ENCODE measurements at places on chromosomes 1 and 21.

- DNase-seq = no peak
These were observed 23.2 kb downstream of the GALNT2 start for GRCh38 chr1:230090194-230090711.

GRCh38 chr1:15459771-15460707, 3.5 kb downstream of the CELA2A start:
- DNase-seq = no peak

DNA sequence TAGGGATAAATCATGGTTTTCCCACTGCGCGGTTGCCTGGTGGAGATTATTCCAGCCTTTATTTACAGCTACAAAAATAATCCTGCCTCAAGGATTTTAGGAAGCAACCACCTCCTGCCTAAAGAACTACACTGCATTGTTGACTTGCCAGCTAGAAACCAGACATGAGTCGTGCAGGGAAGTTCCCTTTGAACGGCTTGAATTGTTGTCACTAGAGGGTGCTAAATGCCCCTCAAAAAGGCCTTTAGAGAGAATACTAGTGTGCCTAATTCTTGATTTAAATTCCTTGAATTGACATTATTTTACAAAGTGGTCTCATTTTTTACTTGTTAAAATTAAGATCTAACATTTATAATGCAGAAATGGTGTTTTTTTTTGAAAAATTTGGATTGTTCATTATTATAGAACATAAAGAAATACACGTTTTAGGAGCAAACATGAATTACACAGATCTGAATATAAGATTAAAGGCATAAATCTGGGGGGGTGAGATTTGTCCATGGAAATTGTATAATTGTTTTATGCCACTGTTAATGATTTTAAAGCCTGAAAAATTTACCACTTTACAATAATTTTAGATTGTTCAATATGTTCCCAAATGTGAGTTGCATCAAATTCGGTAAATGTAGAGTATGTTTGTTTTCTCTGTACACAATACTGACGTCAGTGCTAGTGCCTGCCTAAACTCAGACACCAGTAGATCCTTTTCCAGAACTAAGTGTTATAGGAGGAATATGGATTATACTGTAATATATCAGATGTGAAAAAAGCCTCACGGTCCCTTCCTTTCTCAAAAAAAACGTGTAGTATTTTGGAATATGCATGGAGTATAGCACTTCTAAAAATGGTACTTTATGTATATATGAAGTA, 7.6 kb upstream of the ERG start:
- DNase-seq = no peak

GRCh38 chr1:242784084-242784483, 259.6 kb upstream of the PLD5 start:
- DNase-seq = no peak

- DNase-seq = no peak
These were observed 106.1 kb downstream of the PTGER3 start for GRCh38 chr1:70941563-70941962.

DNA sequence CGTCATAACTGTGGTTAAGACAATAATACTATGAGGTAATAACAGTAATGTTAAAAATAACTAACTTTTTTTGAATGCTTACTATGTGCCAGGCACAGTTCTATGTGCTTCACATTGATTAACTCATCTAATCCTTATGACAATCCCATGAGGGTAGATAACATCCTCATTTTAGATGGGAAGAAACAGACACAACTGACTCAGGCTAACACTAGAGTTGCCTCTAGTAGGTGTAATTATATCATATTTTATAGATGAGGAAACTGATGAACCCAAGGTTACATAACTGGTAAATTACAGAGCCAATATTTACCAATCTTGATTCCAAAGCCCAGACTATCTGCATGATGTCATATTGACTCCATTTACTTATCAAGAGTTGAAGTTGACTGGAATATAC, 23.5 kb downstream of the SERPINC1 start:
- no peak for DNase-seq

DNA sequence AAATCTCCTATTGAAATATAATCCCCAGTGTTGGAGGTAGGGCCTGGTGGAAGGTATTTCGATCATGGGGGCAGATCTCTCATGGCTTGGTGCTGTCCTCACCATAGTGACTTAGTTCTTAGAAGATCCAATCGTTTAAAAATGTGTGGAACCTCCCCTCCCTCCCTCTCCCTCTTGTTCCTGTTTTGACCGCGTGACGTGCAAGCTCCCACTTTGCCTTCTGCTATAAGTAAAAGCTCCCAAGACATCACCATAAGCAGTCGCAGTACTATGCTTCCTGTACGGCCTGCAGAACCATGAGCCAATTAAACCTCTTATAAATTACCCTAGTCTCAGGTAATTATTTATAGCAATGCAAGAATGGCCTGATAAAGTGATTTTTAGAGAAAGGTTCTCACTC, 10.9 kb upstream of the RGS2 start:
- no peak for DNase-seq

- DNase-seq = no peak
These were observed 74.2 kb upstream of the QSOX1 start for GRCh38 chr1:180080439-180080838.

DNA sequence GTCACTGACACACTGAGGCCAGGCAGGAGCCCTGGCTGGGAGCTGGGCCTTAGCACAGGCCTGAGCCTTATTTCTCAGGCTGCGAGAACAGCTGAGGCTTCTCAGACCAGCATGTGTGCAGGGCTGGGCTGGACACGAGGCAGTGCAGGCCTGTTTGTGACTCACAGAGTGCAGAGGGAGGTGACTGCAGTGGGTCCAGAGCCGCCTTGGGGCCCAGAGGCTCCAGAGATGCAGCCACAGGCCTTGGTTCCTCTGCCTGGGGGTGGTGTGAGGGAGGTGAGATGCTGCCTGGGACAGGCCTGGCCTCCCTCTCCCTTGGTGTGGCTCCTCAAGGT, 61.2 kb upstream of the ETV3 start:
- DNase-seq = no peak

- no peak for DNase-seq
These were observed 554.5 kb upstream of the NR5A2 start for GRCh38 chr1:199472978-199473377.

GRCh38 chr1:160951443-160952128, 3.0 kb downstream of the ITLN2 start:
- DNase-seq = peak; percentile 39

DNA sequence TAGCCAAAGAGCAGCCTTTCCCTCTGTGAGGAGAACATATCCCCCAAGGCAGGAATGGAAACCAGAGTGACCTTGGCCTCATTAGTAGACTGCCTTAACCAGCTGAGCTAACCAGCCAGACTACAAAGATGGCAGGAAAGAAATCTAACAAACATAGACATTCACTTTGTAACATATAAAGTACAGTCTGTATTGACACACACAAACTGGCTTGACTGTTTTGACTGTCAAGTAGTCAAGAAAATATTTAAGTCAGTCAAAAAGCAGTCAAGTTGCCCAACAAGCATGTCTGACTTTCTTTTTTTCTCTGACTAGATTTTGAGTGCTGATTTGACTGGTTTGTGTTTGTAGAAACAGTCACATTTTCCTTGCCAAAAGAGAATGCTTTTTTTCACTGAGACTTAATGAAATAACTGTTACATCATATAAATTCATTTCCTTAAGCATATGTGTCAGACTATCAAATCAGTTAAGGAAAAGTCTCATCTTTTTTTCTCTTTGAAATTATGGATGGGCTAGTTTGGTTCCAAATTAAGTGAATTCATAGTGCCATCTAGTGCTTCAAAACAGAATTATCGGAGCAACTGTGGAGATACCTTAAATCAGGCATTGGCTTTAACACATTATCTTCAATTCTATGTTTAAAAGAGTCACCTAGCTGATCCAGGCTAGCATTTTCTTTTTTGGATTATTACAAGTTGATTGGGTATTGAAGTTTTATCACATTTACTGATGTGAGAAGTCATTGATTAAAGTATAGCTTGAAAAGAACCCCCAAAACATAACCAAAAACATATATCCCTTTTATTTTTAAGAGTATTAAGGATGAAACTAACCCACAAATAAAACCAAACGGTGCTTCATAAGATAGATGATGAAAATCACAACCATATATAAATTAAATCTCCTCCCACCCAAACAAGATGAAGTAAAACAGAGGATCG, 75.0 kb downstream of the ATP6V1G3 start:
- no peak for DNase-seq

- DNase-seq = no peak
These were observed 221.1 kb downstream of the NPHP4 start for GRCh38 chr1:5770981-5771765.

- no peak for DNase-seq
These were observed 366.7 kb upstream of the PROX1 start for GRCh38 chr1:213621077-213621476.

GRCh38 chr1:145997016-145997717, 788 bp upstream of the TXNIP start:
- DNase-seq = no peak

DNA sequence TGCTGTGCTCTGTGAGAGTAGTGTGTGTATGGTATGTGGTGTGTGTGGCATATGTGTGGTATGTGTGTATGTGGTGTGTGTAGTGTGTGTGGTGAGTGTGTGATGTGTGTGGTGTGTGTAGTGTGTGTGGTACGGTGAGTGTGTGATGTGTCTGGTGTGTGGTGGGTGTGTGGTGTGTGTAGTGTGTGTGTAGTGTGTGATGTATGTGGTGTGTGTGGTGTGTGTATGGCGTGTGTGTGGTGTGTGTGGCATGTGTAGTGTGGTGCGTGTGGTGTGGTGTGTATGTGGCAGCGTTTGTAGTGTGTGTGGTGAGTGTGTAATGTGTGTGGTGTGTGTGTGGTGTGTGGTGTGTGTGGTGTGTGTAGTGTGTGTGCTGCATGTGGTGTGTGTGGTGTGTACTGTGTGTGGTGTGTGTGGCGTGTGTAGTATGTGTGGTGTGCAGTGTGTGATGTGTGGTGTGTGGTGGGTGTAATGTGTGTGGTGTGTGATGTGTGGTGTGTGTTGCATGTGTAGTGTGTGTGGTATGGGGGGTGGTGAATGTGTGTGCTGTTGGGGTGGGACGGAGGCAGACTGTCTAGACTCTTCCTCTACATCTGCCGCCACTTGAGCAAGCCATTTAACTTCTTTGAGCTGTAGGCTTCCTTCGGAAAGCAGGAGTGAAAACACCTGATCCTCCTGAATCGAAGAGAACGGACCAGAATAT, 33.5 kb downstream of the GPA33 start:
- DNase-seq = no peak

- DNase-seq = no peak
These were observed 550 bp upstream of the SYT11 start for GRCh38 chr1:155858800-155859233.

DNA sequence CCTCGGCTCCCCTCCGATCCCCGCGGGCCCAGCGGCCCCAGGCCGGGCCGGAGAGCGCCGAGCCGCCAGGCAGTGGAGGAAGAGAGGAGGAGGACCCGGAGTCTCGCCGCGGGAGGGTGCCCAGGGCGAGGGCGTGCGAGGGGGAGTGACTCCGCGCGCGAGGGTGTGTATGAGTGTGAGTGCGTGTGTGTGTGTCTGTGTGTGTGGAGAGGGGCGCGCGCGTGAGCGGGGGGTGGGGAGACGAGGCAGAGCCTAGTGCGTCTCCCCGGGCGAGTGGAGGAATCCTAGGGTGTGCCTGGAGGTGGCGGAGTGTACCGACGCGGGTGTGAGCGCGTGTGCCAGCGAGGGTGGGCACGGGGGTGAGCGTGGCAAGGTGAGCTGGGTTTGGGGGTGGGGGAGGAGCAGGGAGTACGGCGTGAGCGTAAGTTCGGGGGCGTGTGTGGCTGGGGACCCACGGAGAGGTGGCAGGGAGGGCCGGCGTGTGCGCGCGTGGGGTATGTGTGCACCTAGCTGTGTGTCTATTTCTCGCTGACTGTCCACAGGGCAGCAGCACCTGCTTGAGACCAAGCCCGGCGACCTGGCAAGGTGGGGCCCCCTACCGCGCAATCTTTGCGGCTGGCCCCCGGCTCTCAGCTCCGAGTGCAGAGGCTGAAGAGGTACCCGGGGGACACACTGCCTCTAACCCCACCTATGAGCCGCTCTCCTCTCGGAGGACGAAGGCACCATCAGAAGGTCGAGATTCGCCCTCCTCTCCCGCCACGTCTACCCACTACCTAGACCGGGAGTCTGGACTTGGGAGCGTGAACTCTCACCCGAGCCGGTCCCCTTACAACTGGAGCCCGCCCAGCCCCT, 784 bp upstream of the KCND3 start:
- no peak for DNase-seq

- DNase-seq = no peak
These were observed 136.8 kb downstream of the KCNK2 start for GRCh38 chr1:215219372-215219771.

DNA sequence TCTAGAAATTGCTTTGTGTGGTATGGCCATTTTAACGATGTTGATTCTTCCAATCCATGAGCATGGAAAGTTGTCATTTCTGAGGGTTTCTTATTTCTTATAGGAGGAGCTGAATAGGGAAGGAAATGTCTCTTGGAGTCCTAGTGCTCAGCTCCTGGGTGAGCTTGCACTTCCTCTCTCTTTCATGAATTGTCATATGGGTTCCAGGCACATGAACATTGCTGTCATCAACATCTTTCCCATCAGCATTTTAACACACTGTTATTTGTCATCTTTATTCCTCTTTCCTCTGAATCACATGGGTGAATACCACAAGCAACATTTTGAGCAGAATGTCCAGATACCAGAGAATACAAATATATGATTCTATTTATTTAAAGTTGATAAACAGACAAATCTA, 23.4 kb downstream of the SLAMF6 start:
- DNase-seq = no peak

GRCh38 chr1:50326026-50326425, 97.2 kb downstream of the DMRTA2 start:
- DNase-seq = no peak

DNA sequence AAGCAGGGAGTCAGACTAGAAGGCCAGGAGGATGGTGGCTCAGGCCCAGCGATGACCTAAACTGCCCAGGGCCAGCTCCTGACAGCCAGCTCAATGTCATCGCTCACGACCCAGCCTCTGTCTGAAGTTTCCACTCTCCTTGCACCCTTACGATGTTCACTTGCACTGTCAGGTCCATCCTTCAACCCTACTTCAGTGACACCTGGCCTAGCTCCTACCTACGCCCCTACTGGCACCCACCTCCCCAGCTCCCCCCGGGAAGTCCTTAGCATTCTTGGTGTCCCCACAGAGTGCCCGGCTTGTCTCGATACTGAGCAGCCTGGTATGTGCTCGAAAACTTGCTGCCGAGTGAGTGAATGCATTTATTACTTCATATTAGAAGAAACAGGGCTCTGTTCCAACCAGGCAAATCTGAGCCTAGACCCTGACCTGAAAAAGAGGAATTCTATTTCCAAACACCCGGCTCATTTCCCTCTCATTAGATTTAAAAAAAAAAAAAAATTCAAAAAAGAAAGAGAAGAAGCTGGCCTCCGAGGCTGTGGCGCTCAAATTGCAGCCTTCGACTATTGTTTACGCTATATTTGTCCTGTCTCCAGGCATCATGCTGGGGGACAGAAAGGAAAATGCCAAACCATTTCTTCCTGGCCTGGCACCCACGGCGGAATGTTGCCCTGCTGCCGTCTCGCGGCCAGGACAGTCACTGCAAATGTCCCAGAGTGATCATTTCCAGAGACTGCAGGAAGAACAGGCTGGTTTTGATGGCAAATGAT, 29.8 kb upstream of the LRRC38 start:
- no peak for DNase-seq

Data from stimulated activated CD8-positive, alpha-beta memory T cell treated with anti-CD3 and anti-CD28 coated beads, Interleukin-4, amount 100 ng/mL, for 4 hours (primary cell).